ENCODE measurements at places on chromosomes 2 and 18. TPM values are rescaled to one million over a fixed set of nuclear protein-coding genes. Genes with fewer than 3 reads are reported as not detected.

- DNase-seq = no peak
Observed at GRCh38 chr2:110960954-110961353, 159.8 kb upstream of the BCL2L11 start.

- no peak for DNase-seq
Observed at GRCh38 chr2:56199492-56199891, 15.7 kb downstream of the CCDC85A start.

GRCh38 chr2:100895934-100896685 lies 76.2 kb downstream of the NPAS2 start:
- DNase-seq = no peak

- no peak for DNase-seq
Observed at GRCh38 chr2:134079373-134079772, 174.5 kb upstream of the MGAT5 start.

- no peak for DNase-seq
Observed at GRCh38 chr2:85801871-85802270, 48.1 kb downstream of the ATOH8 start.

ALPI gene
- total RNA-seq = not detected

SMYD1 gene
- total RNA-seq = not detected

G6PC2 gene
- total RNA-seq = not detected

SCYGR4 gene
- total RNA-seq = not detected

GPR55 gene
- 24.4 TPM for total RNA-seq

All from CD4-positive, CD25-positive, alpha-beta regulatory T cell (primary cell).